HCEC 1CT (cell line): ENCODE measurements at places on chromosomes 6 and 20.

GRCh38 chr6:33091957-33092356, 16.2 kb downstream of the HLA-DPB1 start:
- no peak for DNase-seq

DNA sequence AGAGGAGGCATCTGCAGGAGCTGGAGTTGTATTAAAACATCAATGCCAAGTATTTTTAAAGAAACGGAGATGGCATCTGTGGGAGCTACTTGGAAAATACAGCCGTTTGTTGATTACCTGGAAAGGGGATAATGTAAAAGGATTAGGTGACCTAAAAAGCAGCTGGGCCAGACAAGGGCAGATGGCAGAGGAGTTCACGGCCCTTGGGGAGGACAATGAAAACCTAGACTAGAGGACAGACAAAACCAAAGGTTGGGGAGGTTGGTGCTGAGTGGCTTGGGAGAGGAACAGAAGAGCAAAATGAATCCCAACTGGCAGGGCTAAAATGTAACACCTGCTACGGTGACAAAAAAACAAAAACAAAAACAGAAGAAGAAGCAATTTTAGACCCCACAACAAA, 260.5 kb upstream of the JARID2 start:
- no peak for DNase-seq

- no peak for DNase-seq
Observed at GRCh38 chr20:46456255-46457028, 50.0 kb upstream of the ELMO2 start.

- no peak for DNase-seq
Observed at GRCh38 chr6:33483678-33484077, 29.3 kb downstream of the ZBTB9 start.

DNA sequence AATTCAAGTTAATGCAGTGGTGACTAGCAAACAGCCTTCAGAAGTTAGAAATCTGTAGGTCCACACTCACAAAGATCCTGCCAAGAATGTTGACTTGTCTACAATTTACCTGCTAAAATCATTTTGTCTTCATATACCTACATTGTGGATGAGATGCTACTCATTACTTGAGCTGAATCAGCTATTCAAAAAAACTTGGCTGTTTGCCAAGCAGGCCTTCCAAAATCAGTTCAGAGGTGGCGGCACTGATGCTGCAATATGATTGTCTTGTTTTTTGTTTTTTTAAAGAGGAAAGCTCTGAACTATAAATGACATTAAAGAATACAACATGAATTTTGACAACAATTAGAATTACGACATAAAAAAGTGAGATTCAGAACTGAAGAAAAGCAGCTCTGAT, 354.7 kb upstream of the KHDRBS2 start:
- no peak for DNase-seq

- no peak for DNase-seq
Observed at GRCh38 chr6:157579467-157580031, 198.6 kb downstream of the ZDHHC14 start.

DNA sequence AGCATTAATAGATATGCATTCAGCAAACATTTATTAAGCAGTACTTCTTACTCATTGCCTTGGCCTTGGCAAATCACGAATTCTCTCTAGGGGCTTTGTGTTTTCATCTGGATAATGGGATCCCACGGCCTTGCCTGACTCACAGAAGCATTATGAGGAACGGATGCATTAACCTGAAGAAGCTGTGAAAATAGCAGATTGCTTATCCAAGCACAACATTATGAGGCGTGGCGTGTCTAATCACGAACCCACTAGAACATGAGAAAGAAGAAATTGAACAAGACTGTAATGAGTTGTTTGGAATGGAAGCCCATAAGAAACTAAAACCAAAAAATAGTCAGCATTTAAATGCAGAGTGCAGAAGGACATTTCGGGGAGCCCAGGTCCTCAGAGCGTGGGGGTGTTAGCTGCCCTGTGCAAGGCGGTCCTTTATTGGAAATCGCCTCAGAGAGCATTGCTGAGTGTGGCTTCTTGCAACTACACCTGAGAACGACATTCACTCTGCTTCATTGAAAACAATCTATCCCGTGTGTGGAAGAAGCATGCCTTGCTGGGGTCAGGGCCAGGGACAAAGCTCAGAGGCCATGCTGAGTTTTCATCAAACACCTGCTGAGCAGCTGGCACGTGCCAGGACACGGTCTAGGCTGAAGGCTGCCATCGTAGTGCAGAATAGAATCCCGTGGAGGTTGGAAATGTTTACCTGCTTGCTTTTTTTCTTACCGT, 179.9 kb downstream of the ZDHHC14 start:
- no peak for DNase-seq

- no peak for DNase-seq
Observed at GRCh38 chr20:12111431-12112088, 193.9 kb downstream of the BTBD3 start.

DNA sequence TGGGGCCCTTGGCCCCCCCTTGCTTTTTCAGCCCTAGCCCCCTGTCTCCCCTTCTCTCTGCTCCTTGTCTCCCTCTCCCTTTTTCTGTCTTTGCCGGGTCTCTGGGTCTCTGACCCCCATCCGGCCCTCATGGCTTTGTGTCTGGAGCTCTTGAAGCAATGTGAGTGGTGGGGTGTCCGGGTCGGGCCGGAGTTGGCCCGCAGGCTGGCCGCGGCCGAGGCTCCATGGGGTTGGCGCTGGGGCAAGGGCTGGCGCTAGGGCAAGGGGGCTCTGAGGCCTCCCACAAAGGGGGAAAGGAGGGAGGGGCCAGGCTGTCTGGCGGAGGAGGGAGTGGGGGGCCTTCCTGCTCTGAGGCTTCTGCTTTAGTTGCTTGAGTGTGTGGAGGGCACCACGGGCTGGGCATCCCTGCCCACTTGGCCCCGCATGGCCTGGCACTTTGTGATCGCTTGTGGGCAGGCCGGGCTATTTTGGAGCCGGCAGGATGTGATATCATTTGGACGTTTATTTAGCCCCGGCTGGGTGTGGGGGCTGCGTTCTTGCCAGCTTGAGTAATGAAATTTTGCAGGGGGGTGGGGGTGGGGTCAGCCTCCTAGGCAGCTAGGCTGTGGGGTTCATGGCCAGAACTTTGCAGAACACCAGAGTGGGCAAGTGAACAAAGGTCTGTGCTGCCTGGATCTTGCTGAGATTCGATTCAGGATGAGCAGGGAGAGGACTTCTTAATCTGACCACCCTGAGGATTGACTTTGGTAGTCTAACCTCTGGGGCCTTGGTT, 78.7 kb upstream of the MYL9 start:
- peak; percentile 54 for DNase-seq

GRCh38 chr20:1855109-1855508, 40.1 kb upstream of the SIRPA start:
- no peak for DNase-seq

DNA sequence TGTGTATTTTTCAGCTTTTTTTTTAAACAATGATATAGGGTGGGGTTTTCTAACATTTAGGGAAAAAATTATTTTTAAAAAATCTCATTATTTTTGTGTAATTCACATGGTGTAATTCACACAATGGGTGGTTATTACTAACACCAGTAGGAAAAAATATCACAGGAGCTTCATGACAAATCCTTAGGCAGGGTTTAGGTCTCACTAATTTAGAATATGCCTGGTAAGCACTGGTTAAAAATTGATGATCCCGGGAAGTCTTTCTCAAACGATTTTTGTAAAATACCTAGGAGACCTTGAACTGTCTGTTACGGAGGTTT, 29.5 kb upstream of the ZNF217 start:
- DNase-seq, result no peak

DNA sequence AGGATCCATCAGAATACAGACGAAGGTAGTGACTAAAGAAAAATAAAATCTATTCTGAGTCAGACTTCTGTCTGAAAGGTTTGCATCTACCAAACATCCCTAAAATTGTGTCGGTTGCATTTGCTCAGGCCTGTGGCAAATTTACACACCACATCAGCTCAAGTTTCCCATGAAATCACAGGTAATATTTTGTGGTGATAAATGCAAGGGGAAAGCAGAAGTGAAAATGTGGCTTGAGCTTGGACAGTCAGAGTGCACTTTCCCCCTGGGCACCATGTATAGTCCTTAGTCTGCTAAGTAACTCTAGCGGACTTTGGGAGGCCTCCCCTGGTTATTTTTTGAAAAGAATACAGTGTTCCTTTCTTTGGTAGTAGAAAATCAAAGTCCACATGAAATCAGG, 159.1 kb downstream of the PKHD1 start:
- no peak for DNase-seq

GRCh38 chr6:167298127-167298526, 7.0 kb downstream of the UNC93A start:
- no peak for DNase-seq

GRCh38 chr6:168826078-168826390, 385.1 kb downstream of the SMOC2 start:
- no peak for DNase-seq

DNA sequence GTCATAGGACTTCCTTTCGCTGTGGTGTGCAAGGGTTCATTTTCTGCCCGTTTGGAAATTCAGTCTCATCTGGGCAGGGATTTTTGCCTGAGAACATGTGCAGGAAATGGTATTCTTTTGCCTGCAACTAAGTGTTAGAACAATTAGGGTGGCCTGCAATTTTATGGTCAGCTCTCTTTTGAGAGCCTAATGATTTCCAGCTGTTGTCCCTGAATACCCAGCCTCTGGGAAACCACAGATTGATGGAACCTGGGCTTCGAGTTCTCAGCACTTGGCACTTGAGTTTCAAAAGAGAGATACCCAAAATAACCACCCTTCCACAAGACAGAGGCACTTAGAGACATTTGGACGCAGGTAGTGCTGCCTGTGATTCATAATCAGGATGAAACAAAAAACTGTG, 217.2 kb upstream of the FOXA2 start:
- no peak for DNase-seq

GRCh38 chr6:155041741-155042279, 46.7 kb downstream of the TIAM2 start:
- DNase-seq, result no peak

DNA sequence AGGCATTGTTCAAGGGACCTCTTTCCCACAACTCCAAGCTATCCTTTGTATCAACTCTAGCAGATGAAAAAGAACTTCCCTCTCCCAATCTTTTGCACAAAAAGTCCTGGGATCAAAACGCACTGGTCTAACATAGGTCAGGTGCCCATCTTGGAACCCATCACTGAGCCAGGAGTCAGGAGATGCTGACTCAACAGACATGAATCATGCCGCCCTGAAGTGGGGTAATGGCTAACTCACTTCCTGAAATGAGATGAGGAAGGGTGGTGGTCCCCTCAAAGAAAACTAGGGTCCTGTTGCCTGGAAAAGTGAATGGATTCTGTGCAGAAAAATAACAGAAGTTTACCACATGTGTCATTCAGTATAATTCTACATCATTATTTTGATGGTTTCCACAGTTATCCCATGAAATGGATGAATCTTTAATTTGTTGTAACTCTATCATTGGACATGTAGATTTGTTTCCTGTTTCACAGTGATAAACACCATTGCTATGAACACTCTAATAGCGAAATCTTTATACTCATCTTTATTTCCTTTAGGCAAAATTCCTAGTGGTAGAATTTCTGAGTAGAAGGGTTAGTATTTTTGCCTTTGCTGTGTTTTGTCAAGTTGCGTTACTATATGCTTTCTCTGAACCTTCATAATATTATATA, 151.3 kb downstream of the SLC16A10 start:
- DNase-seq, result peak; percentile 86
